T1000 (cell line): ENCODE measurements at places on chromosomes 6 and 20.

DNA sequence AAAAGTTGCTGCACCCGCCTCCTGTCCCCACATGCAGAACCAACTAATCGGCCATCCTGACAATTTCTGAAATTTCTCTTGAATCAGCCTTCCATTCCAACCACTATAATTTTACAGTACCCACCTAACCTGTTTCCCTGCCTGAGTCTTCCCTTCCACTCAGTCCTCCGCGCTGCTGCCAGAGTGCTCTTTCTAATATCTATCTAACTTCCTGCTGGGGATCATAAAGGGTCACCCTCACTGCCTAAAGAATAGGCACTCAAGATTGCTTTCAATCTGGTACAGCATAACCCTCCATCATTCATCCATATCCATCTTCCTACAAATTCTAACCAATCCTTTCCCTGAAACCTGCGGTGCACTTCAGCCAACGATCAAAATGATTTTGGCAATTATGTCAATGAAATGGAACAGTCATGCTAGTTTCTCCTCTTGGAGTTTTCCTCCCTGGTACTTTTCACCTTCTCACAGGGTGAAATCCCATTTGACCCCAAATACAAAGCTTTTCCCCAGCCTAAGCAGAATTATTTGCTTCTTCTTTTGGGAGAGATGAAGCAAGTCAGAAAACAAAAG, 117.5 kb upstream of the BEND6 start:
- no peak for DNase-seq

DNA sequence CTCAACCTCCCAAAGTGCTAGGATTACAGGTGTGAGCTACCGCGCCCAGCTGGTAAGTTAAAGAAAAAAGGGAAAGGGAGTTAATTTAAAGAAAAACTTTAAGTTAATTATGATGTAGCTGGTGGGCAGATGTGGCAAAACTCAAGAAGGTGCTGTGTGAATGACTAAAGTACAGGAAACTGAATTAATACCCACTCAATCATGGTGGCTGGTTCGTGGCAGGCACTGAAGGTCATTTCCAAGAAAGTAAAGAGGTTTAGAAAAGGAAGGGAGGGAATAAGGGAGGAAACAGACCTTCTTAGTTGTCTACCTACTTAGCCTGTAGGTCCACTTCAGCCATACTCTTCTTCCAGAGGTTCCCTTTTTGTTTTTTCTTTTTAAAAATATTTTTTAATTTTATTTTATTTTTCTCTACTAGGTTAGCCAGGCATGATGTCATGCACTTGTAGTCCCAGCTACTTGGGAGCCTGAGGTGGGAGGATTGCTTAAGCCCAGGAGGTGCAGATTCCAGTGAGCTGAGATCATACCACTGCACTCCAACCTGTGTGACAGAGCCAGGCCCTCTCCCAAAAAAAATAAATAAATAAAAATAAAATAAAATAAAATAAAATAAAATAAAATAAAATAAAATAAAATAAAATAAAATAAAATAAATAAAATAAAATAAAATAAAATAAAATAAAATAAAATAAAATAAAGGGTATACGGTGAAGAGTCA, 11.9 kb upstream of the TGM3 start:
- no peak for DNase-seq

DNA sequence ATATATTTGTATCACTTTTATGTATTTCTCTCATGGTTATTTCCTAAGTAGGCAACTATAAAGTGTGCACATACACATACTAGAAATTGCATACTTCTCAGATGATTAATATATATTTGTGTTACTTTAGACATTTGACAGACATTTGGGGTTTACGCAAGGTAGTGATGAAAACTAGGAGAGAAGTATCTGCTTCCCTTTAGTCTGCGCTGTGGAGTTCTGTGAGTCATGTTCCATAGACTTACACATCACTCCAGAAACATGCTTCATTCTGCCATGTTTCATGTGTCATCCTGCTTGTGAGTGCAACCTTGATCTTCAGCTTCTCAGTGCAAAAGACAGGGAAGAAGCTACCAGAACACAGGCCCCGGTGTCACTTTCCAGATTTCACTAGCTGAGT, 200.7 kb upstream of the BMP2 start:
- DNase-seq = no peak

DNA sequence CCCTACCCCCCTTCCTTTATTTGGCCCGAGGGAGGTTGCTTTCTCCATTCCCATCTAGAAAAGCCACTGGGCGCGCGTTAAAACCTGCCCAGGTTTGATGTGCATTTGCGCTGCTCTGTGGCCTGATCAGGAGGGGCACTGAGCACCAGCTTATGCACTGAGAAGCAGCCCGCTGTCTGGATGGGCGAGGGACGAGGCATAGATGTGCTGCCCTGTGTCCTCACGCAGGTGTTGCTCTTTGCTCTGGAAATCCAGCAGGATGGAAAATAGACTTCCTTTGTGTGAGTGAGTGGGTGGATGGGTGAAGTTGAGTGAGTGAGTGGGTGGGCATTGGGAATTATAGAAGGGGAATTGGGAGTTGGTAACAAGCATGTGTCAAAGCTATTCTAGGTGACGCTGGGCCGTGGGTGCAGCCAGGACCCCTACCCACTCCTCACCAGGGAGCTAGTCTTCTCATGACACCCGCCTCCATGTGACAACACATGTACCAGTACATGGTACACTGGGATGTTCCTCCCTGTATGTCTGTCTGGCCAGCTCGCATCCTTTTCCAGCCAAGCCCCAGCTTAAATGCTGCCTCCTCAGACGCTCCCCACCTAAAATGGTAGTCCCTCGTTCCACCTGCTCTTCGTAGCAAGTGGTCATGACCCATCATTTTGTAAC, 162.6 kb downstream of the DTNBP1 start:
- no peak for DNase-seq

DNA sequence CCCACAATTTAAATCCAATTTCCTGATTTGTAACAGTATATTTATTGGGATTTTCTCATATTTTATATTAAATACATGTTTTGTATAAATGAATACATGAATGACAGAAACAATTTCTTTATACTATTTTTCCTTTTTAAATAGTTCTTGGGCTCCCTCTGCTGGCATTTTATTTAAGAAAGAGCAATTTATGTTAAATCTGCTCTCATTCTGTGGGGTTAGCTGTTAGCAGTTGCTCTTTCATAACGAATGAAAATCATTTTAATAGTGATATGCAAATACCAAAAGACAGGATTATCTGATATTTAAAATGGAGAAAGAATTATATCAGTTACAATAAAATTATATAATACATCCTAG, 118.3 kb downstream of the RALGAPA2 start:
- no peak for DNase-seq

- no peak for DNase-seq
Observed at GRCh38 chr20:21526776-21527175, 12.9 kb upstream of the NKX2-2 start.

GRCh38 chr6:111714416-111715270, 109.0 kb upstream of the TRAF3IP2 start:
- DNase-seq = no peak

- no peak for DNase-seq
Observed at GRCh38 chr20:37914672-37915433, 11.9 kb downstream of the VSTM2L start.

DNA sequence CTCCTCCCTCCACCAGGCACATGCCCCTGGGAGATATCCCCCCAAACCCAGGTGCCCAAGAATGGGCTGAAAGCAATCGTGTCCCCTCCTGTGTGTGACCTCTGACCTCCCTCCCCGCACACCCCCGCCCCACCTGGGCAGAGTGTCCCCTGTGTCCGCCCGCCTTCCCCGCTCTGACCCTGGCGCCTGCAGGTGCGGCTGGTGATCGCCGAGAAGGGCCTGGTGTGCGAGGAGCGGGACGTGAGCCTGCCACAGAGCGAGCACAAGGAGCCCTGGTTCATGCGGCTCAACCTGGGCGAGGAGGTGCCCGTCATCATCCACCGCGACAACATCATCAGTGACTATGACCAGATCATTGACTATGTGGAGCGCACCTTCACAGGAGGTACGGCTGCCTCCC, 9.9 kb downstream of the GDAP1L1 start:
- DNase-seq = no peak

DNA sequence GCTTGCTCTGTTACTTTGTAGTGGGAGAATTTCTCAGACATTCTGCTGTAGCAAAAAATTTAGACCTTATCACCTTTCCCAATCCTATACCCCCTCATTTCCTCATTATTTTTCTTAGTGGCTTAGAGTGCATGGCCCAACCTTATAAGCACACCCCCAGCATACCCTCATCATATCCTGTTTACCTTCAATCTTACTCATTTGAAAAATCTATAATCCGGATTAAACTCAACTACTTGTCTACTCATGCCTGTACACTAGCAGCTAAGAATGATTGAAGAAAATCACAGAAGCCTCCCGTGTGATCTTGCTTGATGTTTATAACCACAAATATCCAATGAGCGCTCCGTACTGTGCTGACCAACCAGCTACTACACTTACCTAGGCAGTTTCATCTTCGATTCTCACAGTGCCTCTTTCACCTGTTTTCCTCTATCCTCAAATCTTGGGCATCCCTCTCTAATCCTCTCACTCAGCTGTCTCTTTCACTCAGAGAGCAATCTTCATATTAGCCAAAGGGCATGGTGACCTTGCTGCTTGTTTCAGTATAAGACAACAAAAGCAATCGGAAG, 36.6 kb downstream of the AIG1 start:
- DNase-seq = no peak

DNA sequence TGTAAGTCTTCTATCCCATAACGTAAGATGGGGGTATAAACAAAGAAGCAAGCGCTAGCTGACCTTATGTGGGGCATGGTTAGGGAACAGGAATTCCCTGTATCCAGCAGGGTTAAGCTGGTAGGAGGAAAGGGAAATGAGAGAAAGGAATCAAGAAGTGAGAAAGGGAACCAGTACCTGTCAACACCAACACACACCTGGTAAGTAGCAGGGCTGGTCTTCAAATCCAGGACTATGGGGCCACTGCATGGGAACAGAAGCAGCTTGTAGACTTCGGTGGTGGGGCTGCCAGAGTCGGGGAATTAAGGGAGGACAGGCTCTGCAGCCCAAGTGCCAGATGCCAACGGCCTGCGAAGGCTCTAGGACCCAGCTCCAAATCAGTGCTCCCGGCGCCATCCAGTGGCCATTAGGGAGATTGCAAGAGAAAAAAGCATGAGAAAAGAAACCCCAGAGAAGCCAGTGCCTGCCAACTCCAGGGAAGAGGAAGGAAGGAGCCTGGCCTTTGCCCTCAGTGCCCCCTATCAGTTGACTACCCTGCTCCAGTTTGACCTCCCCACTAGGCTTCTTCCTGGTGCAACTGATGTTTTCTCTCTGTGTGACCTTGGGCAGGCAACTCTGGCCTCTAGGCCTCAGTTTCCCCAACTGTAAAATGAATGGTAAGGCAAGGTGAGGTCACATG, 15.8 kb upstream of the RBPJL start:
- peak; percentile 83 for DNase-seq

DNA sequence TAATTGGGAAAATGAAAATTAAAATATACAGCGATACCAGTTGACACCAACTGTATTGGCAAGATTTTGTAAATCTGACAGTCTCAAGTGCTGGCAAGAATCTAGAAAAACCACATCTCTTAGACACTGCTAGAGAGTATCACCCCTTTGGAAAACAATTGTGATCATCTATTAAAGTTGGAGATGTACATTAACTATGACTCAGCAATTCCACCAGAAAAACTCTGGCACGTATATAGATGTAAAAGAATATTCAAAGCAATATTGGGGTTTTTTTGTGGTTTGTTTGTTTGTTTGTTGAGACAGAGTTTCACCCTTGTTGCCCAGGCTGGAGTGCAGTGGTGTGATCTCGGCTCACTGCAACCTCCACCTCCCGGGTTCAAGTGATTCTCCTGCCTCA, 142.9 kb downstream of the HACE1 start:
- no peak for DNase-seq

DNA sequence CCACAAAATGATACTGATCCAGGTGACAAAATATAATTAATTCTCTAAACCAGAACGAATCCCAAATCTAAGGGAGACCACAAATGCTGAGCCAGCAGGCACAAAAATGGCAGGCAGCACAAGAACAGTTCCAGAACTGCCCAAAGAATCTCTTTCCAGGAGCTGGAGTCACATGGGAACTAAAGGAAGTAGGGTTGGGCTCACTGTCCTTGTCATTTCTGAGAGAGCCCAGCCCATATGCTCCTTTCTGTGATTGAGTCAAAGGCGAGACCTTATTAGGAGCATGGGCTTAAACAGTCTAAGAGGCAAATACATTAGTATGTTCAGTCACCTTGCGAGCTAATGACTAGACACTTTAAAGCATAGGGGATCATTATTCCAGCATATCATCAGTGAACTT, 327.6 kb upstream of the ARID1B start:
- no peak for DNase-seq

GRCh38 chr6:76774781-76775384, 688.4 kb downstream of the HTR1B start:
- no peak for DNase-seq

GRCh38 chr6:45653117-45653883, 275.6 kb upstream of the SUPT3H start:
- no peak for DNase-seq

GRCh38 chr6:166544296-166544605, 42.2 kb downstream of the RAMACL start:
- DNase-seq = no peak

- DNase-seq = no peak
Observed at GRCh38 chr6:107396211-107396610, 63.2 kb downstream of the PDSS2 start.

DNA sequence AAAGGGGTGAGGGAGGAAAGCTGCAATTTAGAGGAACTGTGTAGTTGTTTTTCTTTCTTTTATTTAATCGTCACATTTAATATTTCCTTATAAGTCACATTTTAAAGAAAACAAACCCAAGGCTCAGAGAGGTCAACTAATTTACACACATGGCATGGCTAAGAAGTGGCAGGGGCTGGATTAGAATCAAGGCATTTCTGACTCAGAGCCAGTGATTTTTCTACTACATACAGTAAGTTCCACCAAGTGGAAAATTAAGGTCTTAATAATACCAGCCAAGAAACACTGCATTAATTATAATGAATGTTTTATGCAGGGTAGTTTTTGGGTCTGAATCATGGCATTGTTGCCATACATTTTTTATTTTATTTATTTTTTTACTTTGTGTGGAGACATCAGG, 607.7 kb upstream of the CITED2 start:
- no peak for DNase-seq

GRCh38 chr6:90154755-90155470, 141.7 kb downstream of the BACH2 start:
- no peak for DNase-seq

- no peak for DNase-seq
Observed at GRCh38 chr6:134835993-134836392, 113.9 kb downstream of the ALDH8A1 start.
